Caco-2 (cell line): ENCODE measurements at places on chromosomes 4 and X. TPM values are rescaled to one million over a fixed set of nuclear protein-coding genes. Genes with fewer than 3 reads are reported as not detected.

Gene AWAT2
- total RNA-seq = not detected in 2 replicates

Gene TRMT44
- 22.3 and 23.4 TPM in 2 replicates for total RNA-seq

Gene CACNA1F
- 0.05 and 0.09 TPM in 2 replicates for total RNA-seq

Gene HTT
- total RNA-seq = 57.5 and 63.3 TPM in 2 replicates

Gene TBC1D9
- total RNA-seq = 12.5 and 13.6 TPM in 2 replicates

Gene TLR8
- not detected in 2 replicates for total RNA-seq

Gene ARAP2
- total RNA-seq = 3.9 TPM in 2 replicates

Gene PRR32
- not detected in 2 replicates for total RNA-seq

Gene VCX2
- total RNA-seq = not detected in 2 replicates

Gene PWWP3B
- total RNA-seq = 0.07 and 0.14 TPM in 2 replicates

Gene AMTN
- not detected in 2 replicates for total RNA-seq

Gene DSPP
- not detected in 2 replicates for total RNA-seq

Gene BRS3
- total RNA-seq = not detected in 2 replicates

Gene IL2
- total RNA-seq = not detected in 2 replicates

Gene VCX
- not detected in 2 replicates for total RNA-seq

Gene UGT2B17
- total RNA-seq = 0.19 and 0.20 TPM in 2 replicates

Gene SNX12
- total RNA-seq = 88.0 and 89.0 TPM in 2 replicates

Gene MAP7D2
- 42.8 and 45.4 TPM in 2 replicates for total RNA-seq

Gene BEX1
- not detected in 2 replicates for total RNA-seq

Gene CT47B1
- total RNA-seq = not detected in 2 replicates

Gene STARD8
- total RNA-seq = not detected in 2 replicates

Gene TEC
- total RNA-seq = 2.0 and 2.2 TPM in 2 replicates

Gene RAB41
- not detected in 2 replicates for total RNA-seq

Gene TLR3
- 0.42 and 0.57 TPM in 2 replicates for total RNA-seq

Gene SMIM31
- not detected in 2 replicates for total RNA-seq

Gene TADA2B
- 17.2 and 21.8 TPM in 2 replicates for total RNA-seq

Gene CYLC1
- total RNA-seq = not detected in 2 replicates

Gene SPACA5
- total RNA-seq = not detected in 2 replicates

Gene DUSP21
- total RNA-seq = not detected in 2 replicates

Gene TBX22
- total RNA-seq = not detected in 2 replicates

Gene XAGE3
- total RNA-seq = 3.9 and 11.6 TPM in 2 replicates

Gene OTUD6A
- not detected in 2 replicates for total RNA-seq

Gene ASMT
- not detected in 2 replicates for total RNA-seq

Gene HTR2C
- total RNA-seq = not detected in 2 replicates

Gene UGDH
- total RNA-seq = 139 and 140 TPM in 2 replicates

Gene ERAS
- not detected in 2 replicates for total RNA-seq

Gene HPGDS
- total RNA-seq = not detected in 2 replicates

Gene MND1
- total RNA-seq = 19.8 and 21.8 TPM in 2 replicates

Gene ATP2B3
- total RNA-seq = not detected in 2 replicates

Gene ARSH
- not detected in 2 replicates for total RNA-seq

Gene GSX2
- not detected in 2 replicates for total RNA-seq
